ENCODE measurements at places on chromosomes 2 and 18. TPM values are rescaled to one million over a fixed set of nuclear protein-coding genes. Genes with fewer than 3 reads are reported as not detected.

Gene DYNAP
- total RNA-seq, result not detected

Gene POTEJ
- not detected for total RNA-seq

Gene KCNG2
- total RNA-seq, result not detected

Gene LIPG
- total RNA-seq, result 54.6 TPM

Gene LHCGR
- total RNA-seq, result not detected

Gene DAPL1
- total RNA-seq, result 5.3 TPM

Gene CRYGD
- total RNA-seq, result not detected

Gene IFT172
- 19.4 TPM for total RNA-seq

Gene ANKRD30B
- total RNA-seq, result not detected

Gene BCL2
- 2.3 TPM for total RNA-seq

Gene RSAD2
- not detected for total RNA-seq

Gene CRYBA2
- not detected for total RNA-seq

Gene ACTR1B
- 93.6 TPM for total RNA-seq

Gene SERPINB5
- not detected for total RNA-seq

Gene KCNE4
- 0.81 TPM for total RNA-seq

Gene PLCL1
- total RNA-seq, result under 0.01 TPM

Gene SPR
- 22.7 TPM for total RNA-seq

Gene PROC
- 2.3 TPM for total RNA-seq

Gene INO80B
- total RNA-seq, result 16.8 TPM

Gene RAX
- not detected for total RNA-seq

Gene SLC5A7
- total RNA-seq, result not detected

Gene RELCH
- total RNA-seq, result 14.7 TPM

Gene SERPINB3
- total RNA-seq, result not detected

Gene ATP6V1C2
- not detected for total RNA-seq

Gene PLEKHH2
- total RNA-seq, result 2.8 TPM

Gene DNAJC10
- total RNA-seq, result 45.3 TPM

Gene SPRED2
- total RNA-seq, result 15.2 TPM

Gene SERPINB4
- total RNA-seq, result not detected

Gene CCDC138
- 2.3 TPM for total RNA-seq

Gene ERICH2
- total RNA-seq, result not detected

Gene IL36A
- total RNA-seq, result not detected

Gene AAK1
- 29.7 TPM for total RNA-seq

Gene TUBA3E
- total RNA-seq, result not detected

Gene ATP8B1
- total RNA-seq, result 19.5 TPM

Gene CYBRD1
- total RNA-seq, result 46.8 TPM

Gene COL6A3
- 496 TPM for total RNA-seq

Gene CYRIA
- total RNA-seq, result 4.3 TPM

Gene BCL11A
- 5.6 TPM for total RNA-seq

Gene PLEKHM3
- total RNA-seq, result 3.7 TPM

Measured in mesangial cell (primary cell).